ENCODE measurements at places on chromosomes 2 and 18. TPM values are rescaled to one million over a fixed set of nuclear protein-coding genes. Genes with fewer than 3 reads are reported as not detected.

SCYGR4 gene
- total RNA-seq = not detected

RIOK3 gene
- total RNA-seq = 55.3 TPM

TRPM8 gene
- not detected for total RNA-seq

ZNF521 gene
- total RNA-seq = 26.4 TPM

PLEK gene
- total RNA-seq = 32.9 TPM

CAPN14 gene
- 0.21 TPM for total RNA-seq

FSIP2 gene
- total RNA-seq = 0.94 TPM

DQX1 gene
- total RNA-seq = not detected

ADD2 gene
- total RNA-seq = 1.7 TPM

PLGLB1 gene
- 9.0 TPM for total RNA-seq

CPLX4 gene
- total RNA-seq = not detected

PTPRN gene
- 0.39 TPM for total RNA-seq

ZEB2 gene
- total RNA-seq = 301 TPM

NBEAL1 gene
- 178 TPM for total RNA-seq

REEP1 gene
- 12.3 TPM for total RNA-seq

GKN2 gene
- not detected for total RNA-seq

C2orf78 gene
- not detected for total RNA-seq

STARD6 gene
- not detected for total RNA-seq

BOLL gene
- total RNA-seq = not detected

IL1R2 gene
- total RNA-seq = 3.3 TPM

CNTNAP5 gene
- total RNA-seq = not detected

TUBA4B gene
- not detected for total RNA-seq

RAB11FIP5 gene
- total RNA-seq = 48.7 TPM

PDE11A gene
- 1.2 TPM for total RNA-seq

FAM124B gene
- 4.8 TPM for total RNA-seq

FHL2 gene
- total RNA-seq = 60.4 TPM

COL6A3 gene
- 289 TPM for total RNA-seq

SLC9A2 gene
- not detected for total RNA-seq

ZNF24 gene
- total RNA-seq = 44.3 TPM

ANKRD30BL gene
- total RNA-seq = not detected

C2orf80 gene
- not detected for total RNA-seq

VWA3B gene
- total RNA-seq = 0.36 TPM

STPG4 gene
- 0.90 TPM for total RNA-seq

C2orf81 gene
- total RNA-seq = 1.4 TPM

C18orf54 gene
- total RNA-seq = 2.3 TPM

LOXHD1 gene
- total RNA-seq = 1.0 TPM

PRKRA gene
- 55.6 TPM for total RNA-seq

UPP2 gene
- not detected for total RNA-seq

BCS1L gene
- total RNA-seq = 21.1 TPM

STAT1 gene
- 69.1 TPM for total RNA-seq

ERFE gene
- 0.96 TPM for total RNA-seq

EML6 gene
- 2.7 TPM for total RNA-seq

RUFY4 gene
- 0.39 TPM for total RNA-seq

CCDC85A gene
- total RNA-seq = 2.7 TPM

TEKT4 gene
- not detected for total RNA-seq

CABYR gene
- 5.5 TPM for total RNA-seq

ARL5A gene
- 78.9 TPM for total RNA-seq

DPYSL5 gene
- not detected for total RNA-seq

CPO gene
- total RNA-seq = 0.51 TPM

WIPF1 gene
- 118 TPM for total RNA-seq

LYPD1 gene
- total RNA-seq = 0.49 TPM

GALR1 gene
- not detected for total RNA-seq

NDUFV2 gene
- 112 TPM for total RNA-seq

HYCC2 gene
- 31.4 TPM for total RNA-seq

TXNDC2 gene
- 0.21 TPM for total RNA-seq
